Caco-2 (cell line): ENCODE measurements at places on chromosomes 11 and 22. TPM values are rescaled to one million over a fixed set of nuclear protein-coding genes. Genes with fewer than 3 reads are reported as not detected.

Gene INSC
- total RNA-seq, result not detected in 2 replicates

Gene PANX3
- total RNA-seq, result not detected in 2 replicates

Gene FHIP1B
- total RNA-seq, result 26.8 and 27.8 TPM in 2 replicates

Gene TBX10
- not detected in 2 replicates for total RNA-seq
